IMR-90 (cell line): ENCODE measurements at places on chromosomes 13 and 19. TPM values are rescaled to one million over a fixed set of nuclear protein-coding genes. Genes with fewer than 3 reads are reported as not detected.

The SCN1B gene
- 9.6 and 10.6 TPM in 2 replicates for polyA plus RNA-seq

The KIR2DL1 gene
- not detected in 2 replicates for polyA plus RNA-seq

The KCNJ14 gene
- polyA plus RNA-seq: 0.34 and 0.39 TPM in 2 replicates

The MAG gene
- polyA plus RNA-seq: not detected in 2 replicates

The KLK10 gene
- not detected in 2 replicates for polyA plus RNA-seq

The PTH2 gene
- polyA plus RNA-seq: not detected in 2 replicates

The LIM2 gene
- not detected in 2 replicates for polyA plus RNA-seq

The NPAS1 gene
- 5.7 and 7.4 TPM in 2 replicates for polyA plus RNA-seq
